ENCODE measurements at places on chromosomes 2 and 18.

GRCh38 chr2:150379166-150379565 lies 108.3 kb downstream of the RND3 start:
- DNase-seq: no peak

- DNase-seq: no peak
Measured at GRCh38 chr2:10085043-10085667, 4.9 kb upstream of the CYS1 start.

- no peak for DNase-seq
Measured at GRCh38 chr2:18777250-18777812, 188.0 kb upstream of the NT5C1B start.

GRCh38 chr2:8307606-8308180 lies 374.2 kb upstream of the ID2 start:
- no peak for DNase-seq

- no peak for DNase-seq
Measured at GRCh38 chr2:210792000-210792399, 235.6 kb downstream of the CPS1 start.

GRCh38 chr2:2703172-2703571 lies 372.1 kb upstream of the MYT1L start:
- no peak for DNase-seq

- DNase-seq: no peak
Measured at GRCh38 chr2:215879331-215879730, 134.0 kb downstream of the MREG start.

DNA sequence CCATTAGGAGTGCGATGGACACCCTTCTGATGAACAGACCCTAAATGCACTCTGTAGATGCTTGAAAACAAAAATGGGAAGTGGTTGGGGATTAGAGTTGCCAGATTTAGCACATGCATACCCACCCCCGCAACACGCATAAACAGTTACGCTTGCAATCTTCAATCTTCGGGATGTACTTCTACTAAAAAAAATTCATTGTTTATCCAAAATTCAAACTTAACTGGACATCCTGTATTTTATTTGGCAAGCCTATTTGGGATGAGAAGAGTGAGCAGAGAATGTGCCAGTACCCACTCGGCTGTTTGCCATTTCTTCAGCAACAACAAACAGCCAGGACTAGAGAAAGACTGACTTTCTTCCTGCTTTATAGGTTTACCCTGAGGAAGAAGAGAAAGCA lies 18.4 kb downstream of the KIAA2012 start:
- no peak for DNase-seq

GRCh38 chr2:190440113-190440512 lies 32.0 kb downstream of the MFSD6 start:
- DNase-seq: no peak

- DNase-seq: no peak
Measured at GRCh38 chr2:75675908-75676307, 29.3 kb downstream of the MRPL19 start.

DNA sequence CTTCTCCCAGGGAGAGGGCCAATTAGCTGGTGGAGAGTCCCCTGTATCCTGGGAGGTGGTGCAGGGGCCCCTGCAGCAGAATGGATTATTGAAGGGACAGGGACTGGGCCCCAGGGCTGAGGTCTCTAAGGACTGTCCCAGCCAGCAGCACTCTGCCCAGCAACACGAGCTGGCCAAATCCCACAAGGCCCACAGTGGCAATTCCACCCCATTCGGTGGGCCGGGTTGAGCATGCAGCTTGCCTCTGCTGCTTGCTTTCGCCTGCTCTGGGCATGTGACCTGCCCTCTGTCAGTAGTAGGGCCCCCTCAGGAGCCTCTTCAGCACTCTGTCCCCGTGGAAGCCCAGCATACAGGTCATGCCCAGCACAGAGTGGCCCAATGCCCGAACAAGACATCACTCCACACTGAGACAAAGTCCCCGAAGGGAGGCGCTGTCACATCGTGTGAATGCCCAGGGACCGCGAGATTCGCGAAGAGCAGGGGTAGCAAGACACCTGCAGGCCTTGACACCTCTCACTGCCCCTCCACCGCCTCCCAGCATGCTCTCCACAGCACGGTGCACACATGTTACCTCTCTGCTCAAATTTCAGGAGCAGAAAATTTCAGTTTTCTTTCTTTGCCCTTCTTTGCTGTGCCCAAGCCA lies 65.4 kb downstream of the CRACDL start:
- DNase-seq: no peak

GRCh38 chr2:129798301-129798581 lies 181.2 kb upstream of the RAB6C start:
- no peak for DNase-seq

DNA sequence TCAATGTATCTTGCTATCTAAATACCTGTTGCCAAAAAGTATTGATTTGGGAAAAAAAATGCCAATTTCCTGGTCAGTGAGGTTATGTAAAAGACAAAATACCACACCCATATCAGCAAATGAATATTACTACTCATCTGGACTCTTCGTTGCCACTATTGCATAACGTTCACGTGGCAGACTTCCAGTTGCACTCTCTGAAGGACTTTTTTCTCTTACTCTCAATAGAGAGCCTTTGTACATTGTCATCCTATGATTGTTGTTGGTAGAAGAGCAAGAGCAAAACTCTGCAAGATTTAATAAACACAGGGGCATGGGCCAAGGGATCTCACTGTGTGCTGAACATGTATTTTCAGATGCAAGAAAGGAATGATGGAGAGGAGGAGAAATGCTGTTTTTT lies 689.8 kb downstream of the MBD2 start:
- no peak for DNase-seq

- no peak for DNase-seq
Measured at GRCh38 chr2:26081556-26081955, 47.7 kb downstream of the RAB10 start.

- no peak for DNase-seq
Measured at GRCh38 chr18:48851599-48851960, 99.2 kb downstream of the SMAD7 start.

GRCh38 chr2:100392715-100393114 lies 24.8 kb downstream of the CHST10 start:
- no peak for DNase-seq

GRCh38 chr18:50158866-50159653 lies 35.9 kb downstream of the MYO5B start:
- DNase-seq: no peak

DNA sequence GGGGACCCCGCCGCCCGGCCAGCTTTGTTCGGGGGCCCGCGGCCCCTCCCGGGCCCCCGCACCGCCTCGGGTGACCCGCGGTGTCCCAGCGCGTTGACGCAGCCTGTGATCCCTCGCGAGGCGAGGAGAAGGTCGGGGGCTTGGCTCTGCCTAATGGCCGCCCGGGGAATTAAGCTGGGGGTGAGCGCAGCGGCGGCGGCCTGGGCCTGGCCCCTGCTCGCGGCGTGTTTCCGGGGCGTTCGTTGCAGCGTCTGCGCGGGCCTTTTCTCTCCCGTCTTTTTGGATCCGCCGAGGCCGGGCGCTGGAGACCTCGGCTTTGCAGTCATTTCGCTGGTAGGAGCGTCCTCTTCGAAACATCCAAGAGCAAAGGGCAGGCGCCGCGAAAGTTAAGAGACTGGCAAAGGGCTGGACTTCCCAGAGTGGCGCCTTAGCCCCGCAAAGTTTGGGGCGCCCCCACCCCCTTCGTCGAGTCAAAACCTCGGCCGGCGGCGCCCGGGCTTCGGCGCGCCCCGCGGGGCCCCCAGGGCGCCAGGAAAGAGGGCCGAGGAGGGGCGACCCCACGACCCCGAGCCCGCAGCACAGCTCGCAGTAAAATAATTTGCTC lies 1.3 kb downstream of the SALL3 start:
- no peak for DNase-seq

GRCh38 chr18:68267583-68267982 lies 447.3 kb downstream of the TMX3 start:
- no peak for DNase-seq

DNA sequence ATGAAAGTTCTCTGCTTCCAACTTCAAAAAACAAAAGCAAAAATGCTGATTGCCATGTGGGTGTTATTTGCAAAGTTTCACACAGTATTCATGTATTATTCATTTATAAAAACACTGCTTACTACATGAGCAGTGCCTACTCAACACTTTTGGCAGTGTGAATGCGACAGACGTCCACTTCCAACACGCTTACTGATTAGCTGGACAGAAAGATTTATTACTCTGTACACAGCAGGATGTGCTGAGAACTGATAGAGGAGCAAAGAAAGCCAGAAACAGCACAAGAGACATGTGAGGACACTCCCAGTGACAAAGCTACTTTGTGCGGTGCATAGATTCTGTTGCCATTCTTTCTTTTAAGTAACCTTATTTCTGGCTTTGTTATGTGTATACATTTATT lies 258.8 kb downstream of the DLGAP1 start:
- no peak for DNase-seq

DNA sequence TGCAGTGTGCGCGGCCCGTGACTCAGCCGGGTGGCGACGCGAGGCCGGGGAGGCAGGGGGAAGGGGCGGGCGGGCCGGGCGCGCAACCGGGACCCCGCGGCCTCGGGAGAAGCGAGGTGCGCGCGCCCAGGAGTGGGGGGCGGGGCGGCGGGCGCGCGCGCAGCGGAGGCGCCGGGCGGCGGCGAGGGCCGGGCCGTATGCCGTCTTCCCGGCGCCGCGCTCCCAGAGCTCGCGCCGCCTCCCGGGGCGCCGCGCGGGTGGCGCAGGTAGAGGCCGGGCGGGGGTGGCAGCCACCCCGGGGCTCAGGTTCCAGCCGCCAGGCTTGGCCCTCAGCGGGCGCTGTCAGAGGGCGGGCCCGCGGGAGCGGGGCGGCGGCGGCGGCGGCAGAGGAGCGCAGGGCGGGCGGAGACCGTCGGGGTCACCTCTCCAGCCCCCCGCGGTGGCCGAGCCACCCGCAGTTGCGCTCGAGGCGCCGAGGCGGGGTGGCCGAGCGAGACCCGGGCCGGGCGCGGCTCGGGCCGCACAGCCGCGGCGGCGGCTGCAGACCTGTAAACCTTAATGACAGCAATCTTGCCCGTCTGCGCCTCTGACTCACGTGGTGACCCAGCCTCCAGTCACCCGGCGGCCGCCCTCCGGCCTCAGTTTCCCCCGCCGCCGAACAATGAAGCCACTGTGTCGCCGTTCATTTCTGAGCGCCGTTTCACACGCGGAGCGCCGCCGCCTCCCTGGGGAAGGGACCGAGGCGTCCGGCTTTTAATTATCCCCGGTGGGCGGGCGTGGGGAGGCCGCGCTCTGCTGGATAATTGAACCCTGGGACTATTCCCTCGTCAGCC lies 25.3 kb upstream of the SMAD7 start:
- peak; percentile 28 for DNase-seq

DNA sequence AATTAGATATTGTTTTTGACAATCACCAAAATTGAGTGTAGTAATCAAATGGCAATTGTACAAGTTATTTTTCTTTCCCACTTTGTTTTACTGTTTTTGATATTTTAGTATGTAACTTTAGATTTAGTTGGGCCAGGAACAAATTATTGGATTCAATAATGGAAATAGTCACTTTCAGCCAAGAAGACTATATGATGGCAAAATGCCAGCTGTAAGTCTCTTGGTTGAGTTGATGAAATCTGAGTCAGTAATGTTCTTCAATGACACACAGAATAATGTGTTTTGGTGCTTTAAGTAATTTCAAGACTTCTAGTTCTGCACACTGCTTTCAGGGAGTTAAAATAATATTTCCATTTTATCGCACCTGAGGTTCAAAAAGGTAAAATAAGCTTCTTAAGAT lies 2022.0 kb upstream of the CELF4 start:
- no peak for DNase-seq
